ENCODE measurements at places on chromosomes 4 and X.

DNA sequence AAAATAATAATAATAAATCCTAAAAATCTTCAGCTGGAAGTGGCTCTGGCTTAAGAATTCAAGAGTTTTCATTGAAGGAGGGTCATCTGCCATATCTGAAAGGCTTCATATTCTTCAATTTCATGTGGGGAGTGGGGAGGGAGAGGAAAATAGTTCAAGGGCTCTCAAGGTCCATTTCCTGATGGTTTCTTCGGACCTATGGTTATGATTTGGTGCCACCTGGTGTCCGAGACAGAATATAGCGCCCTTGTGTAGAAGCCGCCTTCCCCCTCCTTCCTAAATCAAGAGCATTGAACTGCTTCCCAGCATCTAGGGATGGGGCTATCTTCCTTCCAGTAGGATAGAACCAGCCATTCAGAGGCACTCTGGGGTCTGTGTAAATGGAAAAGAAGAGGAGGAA lies 34.3 kb downstream of the NLGN3 start:
- peak; percentile 50 for DNase-seq

- DNase-seq, result no peak
These were observed 210.5 kb upstream of the NEIL3 start for GRCh38 chr4:177099211-177099610.

DNA sequence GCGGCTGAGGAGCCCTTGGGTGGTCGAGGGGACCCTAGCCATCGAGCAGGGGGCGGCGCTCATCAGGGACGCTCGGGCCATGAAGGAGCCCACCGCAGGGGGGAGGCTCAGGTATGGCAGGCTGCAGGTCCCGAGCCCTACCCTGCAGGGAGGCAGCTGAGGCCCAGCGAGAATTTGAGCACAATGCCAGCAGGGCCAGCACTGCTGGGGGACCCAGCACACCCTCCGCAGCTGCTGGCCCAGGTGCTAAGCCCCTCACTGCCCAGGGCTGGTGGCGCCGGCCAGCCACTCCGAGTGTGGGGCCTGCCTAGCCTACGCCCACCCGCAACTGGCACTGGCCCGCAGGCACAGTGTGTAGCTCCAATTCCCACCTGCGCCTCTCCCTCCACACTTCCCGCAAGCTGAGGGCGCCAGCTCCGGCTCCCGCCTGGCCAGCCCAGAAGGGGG lies 325.4 kb upstream of the FRG1 start:
- DNase-seq, result no peak

DNA sequence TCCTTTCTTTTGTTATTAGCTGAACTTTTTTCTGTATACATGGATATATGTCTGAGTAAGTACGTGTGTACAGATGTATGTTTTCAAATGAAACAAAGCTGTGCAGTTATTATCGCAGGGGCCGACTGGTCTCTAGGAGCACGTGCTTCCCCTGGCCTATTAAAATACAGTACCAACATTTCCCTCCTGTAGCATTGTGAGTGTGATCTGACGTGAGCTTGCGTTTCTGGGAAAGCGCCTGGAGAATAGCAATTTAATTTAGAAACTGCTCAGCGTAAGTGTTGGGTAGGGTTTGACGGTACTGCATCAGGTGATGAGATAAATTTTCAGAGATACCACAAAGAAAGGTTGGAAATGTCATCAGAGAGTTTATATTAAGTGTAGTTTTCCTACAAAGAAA lies 173.3 kb downstream of the FBXO8 start:
- no peak for DNase-seq

GRCh38 chr4:41432881-41433280 lies 105.1 kb upstream of the LIMCH1 start:
- DNase-seq, result no peak

GRCh38 chr4:74536557-74536956 lies 91.6 kb downstream of the AREG start:
- no peak for DNase-seq

- no peak for DNase-seq
These were observed 161.7 kb downstream of the RBMX2 start for GRCh38 chrX:130563476-130563875.

GRCh38 chr4:55851885-55852284 lies 1.6 kb upstream of the EXOC1 start:
- DNase-seq, result peak; percentile 30

- no peak for DNase-seq
These were observed 49.6 kb downstream of the TSC22D3 start for GRCh38 chrX:107725761-107726555.

DNA sequence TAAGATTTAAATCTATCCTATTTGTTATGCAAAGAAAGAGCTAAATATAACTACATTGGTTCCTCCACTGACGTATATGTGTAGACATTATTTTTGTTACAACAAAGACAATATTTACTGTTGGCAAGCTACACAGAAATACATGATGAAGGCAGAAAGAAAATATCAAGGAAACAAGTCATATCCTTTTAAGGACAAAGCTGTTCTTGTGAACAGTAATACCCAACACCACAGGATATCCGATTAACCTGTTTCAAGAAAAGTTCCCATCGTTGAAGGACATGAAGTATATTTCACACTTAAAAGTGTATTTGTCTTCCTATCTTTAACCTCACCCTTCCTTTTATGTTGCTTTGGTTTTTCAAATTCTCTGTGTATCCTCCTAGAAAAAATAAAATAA lies 235.8 kb upstream of the AADAT start:
- DNase-seq, result no peak

DNA sequence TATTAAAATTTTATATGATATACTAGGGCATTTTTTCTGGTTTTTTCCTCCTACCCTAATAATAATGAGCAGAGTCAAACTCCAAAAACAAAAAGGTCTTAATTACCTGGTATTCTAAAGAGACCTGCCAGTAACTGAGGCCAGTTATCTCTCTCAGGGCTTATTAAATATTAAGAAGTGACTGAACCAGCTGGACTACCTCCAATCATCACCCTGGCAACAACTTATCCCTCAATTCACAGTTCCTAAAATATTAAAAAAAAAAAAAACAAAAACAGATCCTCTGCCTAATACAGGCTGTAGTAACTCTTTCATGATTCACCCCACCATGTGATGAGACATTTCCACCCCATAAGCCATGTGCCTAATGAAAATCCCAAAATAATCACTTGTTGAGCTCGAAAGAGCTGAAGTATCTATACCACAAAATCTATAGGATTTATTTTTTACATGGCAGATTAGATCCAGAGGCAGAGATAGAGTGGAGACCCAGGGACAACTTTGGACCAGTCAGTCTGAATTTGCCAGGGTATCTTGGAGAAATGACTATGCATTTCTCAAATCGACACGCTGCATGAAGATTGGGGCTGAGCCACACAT lies 698.0 kb downstream of the FAT4 start:
- DNase-seq, result no peak

DNA sequence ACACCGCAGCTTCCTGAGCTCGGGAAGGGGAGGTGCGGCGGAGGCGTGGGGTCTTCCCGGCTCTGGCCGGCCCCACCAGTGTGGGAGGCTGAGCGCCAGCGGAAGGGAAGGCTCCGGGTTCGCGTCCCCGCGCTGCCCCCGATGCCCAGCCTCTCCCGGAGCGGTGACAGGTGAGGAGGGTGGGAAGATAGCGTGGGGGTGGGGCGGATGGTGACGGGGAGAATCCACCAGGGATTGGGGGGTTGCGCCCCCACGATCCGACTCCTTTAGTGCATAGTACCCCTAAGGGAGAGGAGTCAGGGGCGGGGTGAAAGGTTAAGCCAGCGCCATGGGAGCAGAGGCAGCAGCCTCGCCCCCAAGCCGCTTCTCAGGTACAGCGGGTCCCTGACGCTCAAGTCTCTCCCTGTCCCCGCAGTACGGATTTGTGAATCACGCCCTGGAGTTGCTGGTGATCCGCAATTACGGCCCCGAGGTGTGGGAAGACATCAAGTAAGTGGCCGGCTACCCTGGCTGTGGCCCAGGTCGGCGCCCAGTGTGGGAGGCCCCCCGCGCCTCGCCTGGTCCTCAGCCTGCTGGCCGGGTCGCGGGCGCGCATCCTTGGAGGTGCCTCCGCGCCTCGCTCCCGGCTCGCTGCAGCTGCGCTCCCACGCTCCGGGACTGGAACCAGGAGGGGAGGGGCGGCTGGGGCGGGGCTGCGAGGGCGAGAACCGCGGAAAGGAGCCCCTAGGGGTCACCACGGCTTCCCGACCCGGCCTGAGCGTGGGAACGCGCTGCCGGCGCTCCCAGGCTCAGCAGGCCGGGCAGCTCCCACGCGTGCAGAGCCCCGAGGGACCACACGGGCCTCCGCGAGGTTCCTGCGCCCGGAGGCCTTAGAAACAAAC lies 791 bp downstream of the GUCY1B1 start:
- no peak for DNase-seq

- DNase-seq, result no peak
These were observed 15.4 kb upstream of the JADE1 start for GRCh38 chr4:128793859-128794672.

DNA sequence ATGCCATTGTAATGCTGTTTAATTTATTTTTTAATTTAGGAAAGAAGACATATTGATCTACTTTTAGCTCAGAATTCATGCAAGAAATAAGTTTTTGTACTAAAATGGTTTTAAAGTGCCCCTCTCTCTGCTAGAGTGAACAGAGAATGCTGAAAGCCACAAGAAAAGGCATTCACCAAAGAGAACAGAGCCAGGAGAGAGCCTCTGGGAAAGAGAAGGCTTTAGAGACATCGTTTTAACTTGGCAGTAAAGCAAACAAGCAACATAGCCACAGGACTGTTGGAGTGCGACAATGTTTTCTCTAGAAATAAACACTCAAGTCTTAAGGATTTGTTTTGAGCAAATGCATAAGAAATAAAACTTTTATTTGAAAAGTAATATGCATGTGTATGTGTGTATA lies 484.1 kb upstream of the CPEB2 start:
- DNase-seq, result no peak

DNA sequence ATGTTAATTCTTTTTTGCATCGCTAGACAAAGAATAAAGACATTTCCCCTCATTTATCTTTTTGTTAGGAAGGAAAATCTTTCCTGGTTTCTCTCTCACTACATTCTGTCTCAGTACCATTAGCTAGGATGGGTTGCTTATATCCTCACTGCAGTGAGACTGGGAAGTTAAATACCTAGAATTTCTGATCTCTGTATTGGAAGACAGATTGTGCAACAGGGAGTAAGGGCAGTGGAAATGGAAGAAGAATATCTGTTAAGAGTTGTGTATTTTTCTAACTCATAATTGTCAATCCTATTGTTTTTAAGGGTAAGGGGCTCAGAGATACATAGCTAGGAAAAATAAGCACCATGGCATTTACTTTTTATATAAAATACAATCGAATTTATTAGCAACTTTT lies 19.6 kb downstream of the PTPN13 start:
- DNase-seq, result no peak

DNA sequence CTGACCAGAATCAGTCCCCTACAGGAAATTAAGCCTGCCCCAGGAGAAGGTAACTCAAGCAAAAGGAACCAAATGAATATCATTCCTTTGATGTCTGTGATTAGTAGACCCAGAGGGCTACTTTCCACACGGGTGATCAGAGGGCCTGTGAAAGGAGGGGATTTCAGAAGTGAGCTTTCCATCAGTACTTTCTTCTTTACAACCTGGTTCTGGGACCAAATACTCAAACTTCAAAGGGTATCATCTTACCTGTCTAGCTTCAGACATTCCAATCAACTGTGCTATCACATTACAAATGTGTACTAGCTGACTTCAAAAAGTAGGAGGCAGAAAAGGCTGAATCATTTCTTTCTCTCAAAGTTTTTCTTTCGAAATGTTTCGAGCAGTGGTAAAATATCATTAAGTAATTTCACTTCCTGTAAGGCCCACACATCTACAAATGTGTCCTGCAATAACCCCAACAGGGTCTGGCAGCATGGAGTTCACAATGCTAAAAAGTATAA lies 23.9 kb downstream of the ACSL4 start:
- DNase-seq, result peak; percentile 3

DNA sequence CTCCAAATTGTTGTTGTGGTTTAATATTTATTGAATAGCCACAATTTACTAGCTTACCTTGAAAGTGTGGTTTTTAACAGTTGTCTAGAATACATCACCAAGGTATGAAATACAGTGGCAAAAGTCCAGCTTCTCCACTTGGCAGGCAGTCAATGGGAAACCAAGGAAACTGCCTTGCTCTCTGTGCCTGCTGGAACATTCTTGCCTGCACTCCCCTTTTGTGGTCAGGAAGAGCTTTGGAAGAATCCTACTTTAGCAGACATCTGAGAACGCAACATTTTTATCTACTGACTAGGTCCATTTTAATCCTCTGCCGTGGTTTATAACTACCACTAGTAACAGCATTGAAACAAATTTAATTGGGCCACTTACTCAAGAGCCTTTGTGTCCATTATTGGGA lies 64.5 kb downstream of the TENM3 start:
- DNase-seq, result no peak

Data from CD4-positive, alpha-beta T cell treated with Interleukin-15 for 4 hours (primary cell).